Renal pelvis (tissue), 12 donors: ENCODE measurements at places on chromosomes 5 and 9.

DNA sequence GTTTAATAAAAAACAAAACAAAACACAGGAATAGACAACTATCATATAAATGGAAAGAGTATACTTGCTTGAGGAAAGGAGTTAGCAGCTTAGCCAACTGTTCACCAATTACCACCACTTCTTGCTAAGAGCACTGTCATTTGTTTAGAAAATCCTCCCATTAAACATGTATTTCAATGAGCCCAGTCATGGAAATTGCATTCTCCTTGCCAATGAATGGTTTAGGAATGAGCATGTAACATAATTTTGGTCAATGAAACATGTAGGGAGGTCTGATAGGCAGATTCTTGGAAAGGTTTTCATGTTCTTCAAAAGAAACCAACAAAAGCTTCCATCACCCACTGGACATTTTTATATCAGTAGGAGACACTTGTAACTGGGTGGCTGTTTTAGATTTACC is 502.8 kb upstream of the PAPPA start:
- DNase-seq = no peak

DNA sequence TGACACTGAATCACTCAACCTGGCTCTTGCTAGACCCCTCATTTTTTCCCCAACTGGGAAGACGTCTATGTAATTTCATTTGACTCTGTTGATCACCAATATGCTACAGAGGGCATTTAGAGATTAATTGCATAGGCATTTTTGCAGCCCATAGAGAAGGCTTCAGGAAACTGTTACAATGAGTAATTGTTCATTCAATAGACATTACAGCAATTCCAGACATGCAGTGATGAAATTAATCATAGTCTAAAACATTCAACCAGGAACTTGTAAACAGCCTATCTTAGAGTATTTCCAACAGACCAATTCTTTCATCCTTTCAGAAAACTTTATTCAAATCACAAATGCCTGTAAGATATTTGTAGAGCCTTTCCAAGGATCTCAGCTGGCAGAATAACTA is 122.3 kb downstream of the MARCHF11 start:
- DNase-seq = no peak

DNA sequence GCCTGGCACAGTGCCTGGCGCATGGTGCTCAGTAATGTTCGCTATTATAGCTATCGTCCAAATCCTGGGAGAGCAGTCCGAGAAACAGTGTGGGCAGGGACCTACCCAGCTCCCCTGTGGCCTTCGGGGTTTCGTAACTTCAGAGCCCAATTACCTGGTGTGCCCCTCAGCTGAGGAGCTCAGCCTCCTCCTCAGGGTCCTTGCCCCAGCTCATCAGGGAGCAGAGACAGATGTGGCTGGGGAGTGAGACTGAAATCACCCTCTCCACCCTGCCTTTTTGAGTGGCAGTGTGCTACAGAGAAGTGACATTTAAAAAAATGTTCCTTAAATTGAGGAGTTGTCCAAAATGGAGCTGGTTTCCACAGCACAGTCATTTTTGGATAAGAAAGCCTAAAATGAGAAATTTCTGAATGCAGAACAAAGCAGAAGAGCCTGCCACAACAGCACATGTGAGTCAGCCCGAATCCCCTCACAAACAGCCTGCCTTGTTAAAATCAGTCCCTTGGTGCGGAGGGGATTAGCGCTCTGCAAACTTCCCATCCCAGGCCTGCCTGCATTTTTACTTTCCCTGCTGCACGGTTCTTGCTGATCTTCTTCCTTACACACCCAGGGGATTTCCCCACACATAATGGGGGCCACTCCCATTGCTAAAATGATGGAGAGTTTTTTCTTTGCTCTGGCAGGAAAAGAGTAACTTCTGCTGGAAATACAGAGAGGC is 78.1 kb upstream of the PITX1 start:
- no peak for DNase-seq

DNA sequence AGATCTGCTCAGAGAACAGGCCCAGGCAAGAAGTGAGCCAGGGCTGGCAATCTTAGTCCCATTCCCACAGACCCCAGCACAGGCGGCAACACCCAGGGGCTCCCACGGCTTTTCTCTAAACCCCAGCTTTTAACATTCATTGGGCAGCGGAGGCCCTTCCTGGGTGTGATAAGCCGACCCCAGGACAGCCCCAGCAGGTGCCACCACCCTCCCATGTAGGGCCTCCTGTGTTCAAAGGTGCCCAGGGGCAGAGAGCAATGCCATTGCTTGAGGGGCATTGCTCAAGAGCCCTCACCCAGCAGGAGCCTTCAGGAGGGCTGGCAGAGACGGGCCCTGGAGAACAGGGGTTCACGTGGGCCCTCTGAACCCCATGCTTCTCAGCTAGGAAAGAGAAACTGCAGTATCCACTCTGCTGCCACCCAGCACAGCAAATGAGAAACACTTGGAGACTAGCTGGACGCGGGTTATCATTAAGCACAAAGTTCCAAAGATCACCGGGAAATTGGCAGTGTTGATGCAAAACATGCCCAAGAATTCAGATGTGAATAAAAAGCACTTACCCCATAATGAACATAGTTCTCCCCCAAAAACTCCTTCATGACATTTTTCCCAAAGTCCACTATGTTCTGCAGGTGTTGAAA is 13.9 kb downstream of the IPPK start:
- no peak for DNase-seq

DNA sequence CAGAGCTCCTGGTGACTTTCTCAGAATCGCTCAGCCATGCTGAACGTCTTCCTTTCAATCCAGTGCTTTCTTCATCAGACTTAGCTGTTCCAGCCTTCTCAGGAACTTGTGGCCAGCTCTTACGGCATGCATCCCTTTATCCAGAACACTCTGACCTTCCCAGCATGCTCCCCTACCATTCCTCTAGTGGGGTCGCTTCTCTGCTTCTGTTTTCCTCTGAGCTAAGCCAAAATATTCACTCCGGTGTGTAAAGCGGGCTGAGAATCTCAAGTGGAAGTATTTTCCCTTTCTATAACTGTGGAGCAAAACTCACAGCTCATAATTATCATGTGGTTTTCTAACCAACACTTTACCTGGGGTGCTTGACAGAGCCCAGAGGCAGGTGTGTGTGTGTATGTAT is 6.2 kb downstream of the DCANP1 start:
- no peak for DNase-seq

GRCh38 chr9:23552876-23553601 is 273.0 kb downstream of the ELAVL2 start:
- no peak for DNase-seq

GRCh38 chr9:100581081-100581480 is 3.2 kb downstream of the CAVIN4 start:
- DNase-seq = no peak

- DNase-seq = no peak
These were observed 15.7 kb downstream of the BDP1 start for GRCh38 chr5:71471193-71471592.

GRCh38 chr5:179585941-179586401 is 35.6 kb downstream of the RUFY1 start:
- DNase-seq = no peak
